Heart left ventricle (tissue), 16 donors: ENCODE measurements at places on chromosomes 5 and 9. TPM values are rescaled to one million over a fixed set of nuclear protein-coding genes. Genes with fewer than 3 reads are reported as not detected.
A peak's percentile ranks its signal among the peaks of the same experiment; 100 is the strongest.

Gene PIGO
- total RNA-seq: 9.3 TPM

Gene SPATA6L
- 0.56 TPM for total RNA-seq

DNA sequence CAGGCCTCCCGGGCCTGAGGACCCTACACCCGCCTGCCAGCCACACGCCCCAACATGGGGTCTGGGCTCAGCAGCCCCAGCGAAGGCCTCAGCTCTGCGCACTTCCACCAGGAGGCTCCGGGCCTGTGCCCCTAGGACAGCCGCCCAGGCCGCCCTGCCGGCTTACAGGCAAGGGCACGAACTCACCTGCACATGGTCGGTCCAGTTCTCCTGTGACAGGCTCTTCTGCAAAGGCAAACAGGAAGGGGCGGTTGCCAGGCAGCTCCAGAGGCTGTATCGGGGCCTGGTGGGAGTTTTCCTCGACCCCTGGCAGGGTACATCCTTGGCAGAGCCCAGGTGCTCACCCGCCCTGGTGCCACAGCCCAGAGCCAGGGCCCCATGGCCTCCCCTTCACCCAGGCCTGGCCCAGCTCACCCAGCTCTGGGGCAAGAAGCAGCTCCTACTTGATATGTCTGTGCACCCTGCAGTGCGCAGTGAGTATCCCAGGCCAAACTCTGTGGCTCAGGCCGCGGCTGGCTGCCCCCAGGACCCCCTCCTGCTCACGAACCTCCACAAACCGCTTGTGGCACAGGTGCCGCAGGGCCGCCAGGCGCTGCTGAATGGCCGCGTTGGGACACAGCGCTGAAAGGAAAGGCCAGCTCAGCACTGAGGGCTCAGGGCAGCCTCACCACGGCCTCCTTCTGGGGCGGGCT lies 52.2 kb upstream of the NRARP start:
- H3K27ac ChIP-seq: peak overlapping the region; percentile 54
- no peak overlapping the region for H3K4me3 ChIP-seq
- H3K4me1 ChIP-seq: peaks cover 15% of the 10 kb centered on the region
- H3K27me3 ChIP-seq: no peaks in the 10 kb centered on the region

- no peaks in the 10 kb centered on the region for H3K27me3 ChIP-seq
- H3K4me3 ChIP-seq: no peak overlapping the region
- H3K4me1 ChIP-seq: no peaks in the 10 kb centered on the region
- H3K27ac ChIP-seq: no peak overlapping the region
- no peaks in the 10 kb centered on the region for H3K36me3 ChIP-seq
These were observed 330.7 kb downstream of the PDE4D start for GRCh38 chr5:59562756-59563389.

Gene SV2C
- total RNA-seq: 0.14 TPM

Gene C5orf58
- not detected for total RNA-seq

Gene OTULINL
- total RNA-seq: 4.0 TPM

Gene FBXW2
- 42.0 TPM for total RNA-seq

DNA sequence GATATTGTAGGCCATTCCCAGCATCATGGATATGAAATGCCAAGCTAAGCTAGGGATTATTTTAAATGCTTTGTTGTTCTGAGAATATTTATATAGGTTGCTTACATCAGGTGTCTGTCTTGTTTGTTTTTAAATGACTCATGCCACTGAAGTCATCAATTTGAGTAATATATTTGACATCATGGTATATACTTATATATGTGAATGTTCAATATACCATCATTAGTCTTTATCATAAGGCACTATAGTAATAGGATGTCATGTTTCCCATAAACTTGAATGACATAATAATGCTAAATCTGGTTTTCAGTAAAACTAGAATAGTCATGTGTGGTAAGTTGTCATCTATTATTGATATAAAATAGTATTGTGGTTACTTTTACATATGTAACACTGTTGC lies 13.1 kb downstream of the C9orf85 start:
- no peaks in the 10 kb centered on the region for H3K4me1 ChIP-seq
- H3K4me3 ChIP-seq: no peak overlapping the region
- H3K27me3 ChIP-seq: no peaks in the 10 kb centered on the region

Gene RPS23
- total RNA-seq: 1,093 TPM

Gene PTGDS
- 2,942 TPM for total RNA-seq

- H3K4me1 ChIP-seq: no peaks in the 10 kb centered on the region
- no peaks in the 10 kb centered on the region for H3K36me3 ChIP-seq
- DNase-seq: no peak
- H3K27me3 ChIP-seq: no peaks in the 10 kb centered on the region
These were observed 9.1 kb downstream of the SPATA31E1 start for GRCh38 chr9:87891754-87892153.

- H3K4me3 ChIP-seq: no peak overlapping the region
- H3K27me3 ChIP-seq: no peaks in the 10 kb centered on the region
- H3K27ac ChIP-seq: no peak overlapping the region
- H3K36me3 ChIP-seq: no peaks in the 10 kb centered on the region
- no peak for DNase-seq
These were observed 36.4 kb upstream of the CPEB4 start for GRCh38 chr5:173851595-173852243.

GRCh38 chr9:99253772-99254431 lies 31.8 kb downstream of the SEC61B start:
- no peak overlapping the region for H3K4me3 ChIP-seq
- no peaks in the 10 kb centered on the region for H3K27me3 ChIP-seq
- no peak for DNase-seq
- H3K4me1 ChIP-seq: peaks cover 26% of the 10 kb centered on the region
- H3K36me3 ChIP-seq: no peaks in the 10 kb centered on the region
- no peak overlapping the region for H3K27ac ChIP-seq
